ENCODE measurements at places on chromosomes 5 and 9.

DNA sequence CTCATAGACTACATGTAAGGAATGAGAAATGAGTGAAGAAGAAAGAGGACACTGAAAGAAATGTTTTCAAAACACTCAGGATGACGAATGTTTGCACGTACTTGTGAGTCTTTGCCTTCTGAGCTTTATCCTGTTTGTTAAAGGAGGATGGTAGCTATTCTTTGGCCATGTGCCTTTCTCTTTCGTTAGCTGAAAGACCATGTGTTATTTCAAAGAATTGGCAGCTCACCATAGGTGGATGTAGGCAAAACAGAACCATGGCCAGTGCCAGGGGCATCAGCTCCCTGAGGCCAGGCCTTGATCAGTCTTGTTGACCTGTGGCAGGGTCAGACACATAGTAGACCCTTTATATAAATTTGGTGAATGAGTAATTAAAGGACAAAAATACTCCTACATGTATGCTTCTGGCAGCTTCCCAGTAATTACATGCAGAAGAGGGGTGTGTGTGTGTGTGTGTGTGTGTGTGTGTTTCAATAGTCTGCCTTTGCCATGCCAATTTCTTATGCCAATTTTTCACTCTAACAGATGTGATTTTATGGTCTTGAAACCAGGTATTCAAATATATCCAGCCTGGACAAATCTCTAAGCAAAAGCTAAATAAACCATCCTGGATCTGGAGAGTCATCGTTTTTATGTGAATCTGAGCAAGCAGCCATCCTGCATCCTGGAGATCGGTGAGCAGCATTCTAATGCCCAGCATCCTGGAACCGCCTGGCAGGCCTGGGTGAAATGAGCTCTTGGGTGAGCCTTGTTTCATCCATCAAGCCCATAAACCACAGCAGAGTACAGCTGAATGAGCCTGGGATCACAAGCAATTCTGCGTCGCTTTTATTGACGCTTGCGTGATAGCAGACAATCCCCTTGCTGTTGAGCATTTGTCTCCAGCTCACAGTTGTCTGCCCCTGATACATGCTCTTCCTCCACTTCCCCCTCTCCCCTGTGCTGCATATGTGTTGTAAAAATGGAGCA, 475.4 kb downstream of the MED10 start:
- DNase-seq = no peak

- DNase-seq = no peak
Observed at GRCh38 chr5:68378204-68378820, 162.8 kb downstream of the PIK3R1 start.

DNA sequence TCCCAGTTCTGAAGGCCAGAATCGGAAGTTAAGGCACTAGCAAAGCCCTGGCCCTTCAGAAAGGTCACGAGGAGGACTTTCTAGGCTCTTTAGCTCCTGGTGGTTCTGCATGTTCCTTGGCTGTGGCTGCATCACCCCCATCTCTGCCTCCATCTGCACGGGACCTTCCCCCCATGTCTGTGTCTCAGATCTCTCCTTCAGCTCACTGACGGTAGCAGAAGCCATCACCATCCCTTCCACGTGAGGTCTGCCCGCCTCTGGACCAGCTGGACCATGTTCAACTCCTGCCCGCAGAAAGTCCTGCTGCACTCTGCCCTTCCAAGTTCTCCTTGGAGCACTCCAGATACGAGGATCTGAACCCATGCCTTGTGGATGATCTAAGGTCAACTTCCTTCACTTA, 242.9 kb upstream of the IRX1 start:
- no peak for DNase-seq

GRCh38 chr9:78296201-78296892, 578 bp upstream of the PSAT1 start:
- peak; percentile 8 for DNase-seq

DNA sequence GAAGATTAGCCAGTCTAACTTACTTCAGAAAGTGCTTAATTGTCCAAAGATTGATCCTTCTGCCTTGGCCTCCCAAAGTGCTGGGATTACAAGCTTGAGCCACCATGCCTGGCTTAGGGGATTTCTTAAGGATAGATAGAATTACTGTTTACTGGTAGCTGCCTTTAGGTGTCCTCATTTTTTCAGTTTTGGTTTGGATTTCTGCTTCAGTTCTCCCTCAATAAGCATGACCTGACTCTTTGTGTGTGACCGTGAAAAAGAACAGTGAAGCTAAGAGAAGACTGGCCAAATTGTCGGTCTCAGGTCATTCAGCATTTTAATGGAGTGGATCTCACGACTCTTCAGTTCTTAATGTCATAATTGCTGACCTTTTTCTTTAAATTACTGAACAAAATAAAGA, 22.9 kb upstream of the CMYA5 start:
- no peak for DNase-seq

GRCh38 chr5:152400846-152401245, 4.2 kb downstream of the NMUR2 start:
- no peak for DNase-seq

GRCh38 chr5:153618307-153618706, 127.8 kb downstream of the GRIA1 start:
- no peak for DNase-seq

DNA sequence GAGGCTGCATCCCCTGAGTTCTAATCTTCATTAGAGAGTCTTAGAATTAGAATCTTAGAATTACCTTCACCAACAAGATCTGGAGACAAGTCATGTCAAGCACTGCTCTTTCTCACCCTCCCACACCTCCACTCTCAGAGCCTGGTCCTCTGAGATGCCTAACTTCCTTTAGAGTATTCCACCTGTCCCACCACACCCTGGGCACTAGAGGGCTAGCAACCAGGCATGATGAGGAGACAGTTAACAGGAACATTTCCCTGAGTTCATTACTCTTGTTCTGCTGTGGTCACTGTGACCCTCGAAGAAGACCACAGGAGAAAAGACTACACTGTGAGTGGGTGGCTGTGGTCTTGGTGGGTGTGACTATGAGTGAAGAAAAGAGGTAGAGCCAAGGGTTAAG, 25.2 kb upstream of the MAP1B start:
- no peak for DNase-seq

DNA sequence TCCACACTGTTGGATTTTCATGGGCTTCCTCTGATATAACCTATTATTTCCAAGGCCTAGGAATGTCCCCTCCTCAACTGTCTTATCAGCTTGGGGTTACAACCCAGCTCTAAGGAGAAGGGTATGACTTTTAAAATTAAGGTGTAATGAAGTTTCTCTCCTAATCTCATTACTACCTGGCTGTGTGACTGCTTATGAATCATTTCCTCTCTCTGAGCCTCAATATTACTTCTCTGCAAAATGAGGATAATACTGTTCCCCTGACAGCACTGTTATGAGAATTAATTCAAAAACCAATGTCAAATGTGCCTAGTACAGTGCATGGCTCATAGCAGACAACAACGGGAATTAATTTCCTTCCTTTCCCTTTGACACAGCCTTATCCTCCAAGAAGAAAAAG, 118.9 kb downstream of the NR6A1 start:
- DNase-seq = no peak

DNA sequence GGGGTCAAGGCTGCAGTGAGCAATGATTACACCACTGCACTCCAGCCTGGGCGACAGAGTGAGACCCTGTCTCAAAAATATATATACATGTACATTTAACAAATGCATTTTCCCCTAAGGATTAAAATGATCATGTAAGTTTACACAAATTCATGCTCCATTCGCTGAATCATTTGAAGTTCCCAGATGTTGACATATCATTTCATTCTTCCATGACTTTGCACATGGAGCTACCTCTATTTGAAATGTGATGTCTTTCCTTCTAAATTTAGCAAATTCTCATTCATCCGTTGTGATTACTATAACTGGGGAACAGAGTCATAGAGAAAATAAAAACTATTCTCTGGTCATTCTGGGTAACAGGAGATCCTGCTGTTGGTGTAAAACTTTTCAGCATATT, 10.6 kb downstream of the PTGER4 start:
- no peak for DNase-seq

DNA sequence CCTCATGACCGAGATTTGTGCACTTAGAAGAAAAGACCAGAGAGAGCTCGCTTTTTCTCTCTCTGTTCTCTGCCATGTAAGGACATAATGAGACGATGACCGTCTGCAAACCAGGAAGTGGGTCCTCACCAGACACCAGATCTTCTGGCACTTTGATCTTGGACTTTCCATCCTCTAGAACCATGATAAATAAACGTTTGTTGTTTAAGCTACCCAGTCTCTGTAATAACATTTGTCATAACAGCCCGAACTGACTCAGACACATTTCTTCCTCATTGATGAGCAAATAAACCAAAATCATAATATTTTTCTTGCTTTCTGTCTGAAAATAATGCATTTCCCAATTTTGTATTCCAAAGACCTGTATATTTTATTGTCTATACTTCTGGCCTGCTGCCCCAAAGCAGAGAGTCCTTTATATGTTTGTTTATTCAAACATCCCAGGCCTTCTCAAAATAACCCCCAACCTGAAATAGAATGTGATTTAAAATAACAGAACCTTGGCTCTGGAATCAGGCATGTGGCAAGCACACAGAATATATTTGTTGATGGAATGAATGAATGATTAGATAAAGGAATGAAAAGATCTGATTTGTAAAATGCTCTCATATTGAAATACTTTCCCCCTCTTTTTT, 396.5 kb downstream of the ADGRV1 start:
- DNase-seq = no peak

DNA sequence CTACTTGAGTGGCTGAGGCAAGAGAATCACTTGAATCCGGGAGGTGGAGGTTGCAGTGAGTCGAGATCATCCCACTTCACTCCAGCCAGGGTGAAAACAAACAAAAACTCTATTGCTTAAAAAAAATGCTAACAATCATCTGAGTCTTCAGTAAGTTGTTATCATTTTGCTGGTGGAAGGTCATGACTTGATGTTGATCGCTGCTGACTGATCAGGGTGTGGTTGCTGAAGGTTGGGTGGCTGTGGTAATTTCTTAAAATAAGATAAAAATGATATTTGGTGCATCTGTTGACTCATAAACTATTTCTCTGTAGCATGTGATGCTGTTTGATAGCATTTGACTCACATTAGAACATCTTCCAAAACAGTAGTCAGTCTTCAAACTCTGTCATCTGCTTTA, 349.4 kb upstream of the PAPPA start:
- DNase-seq = no peak

DNA sequence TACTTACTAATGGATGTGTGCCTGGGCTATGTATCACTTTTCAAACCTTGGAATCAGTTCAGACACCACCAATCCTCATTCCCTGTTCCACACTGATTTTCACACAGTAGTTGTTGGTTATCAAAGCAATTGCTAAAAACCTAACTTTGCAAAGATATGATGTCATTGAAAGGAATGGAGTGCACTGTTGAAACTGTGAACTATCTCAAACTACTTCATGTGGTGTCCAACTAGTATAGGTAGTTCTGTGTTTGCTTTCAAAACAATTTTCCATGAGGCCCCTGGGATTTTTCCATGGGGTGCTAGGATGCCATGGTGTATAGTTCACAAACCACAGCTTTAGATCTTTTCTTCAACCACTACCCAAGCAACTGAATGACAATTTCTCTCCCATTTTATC, 17.8 kb downstream of the INIP start:
- no peak for DNase-seq

DNA sequence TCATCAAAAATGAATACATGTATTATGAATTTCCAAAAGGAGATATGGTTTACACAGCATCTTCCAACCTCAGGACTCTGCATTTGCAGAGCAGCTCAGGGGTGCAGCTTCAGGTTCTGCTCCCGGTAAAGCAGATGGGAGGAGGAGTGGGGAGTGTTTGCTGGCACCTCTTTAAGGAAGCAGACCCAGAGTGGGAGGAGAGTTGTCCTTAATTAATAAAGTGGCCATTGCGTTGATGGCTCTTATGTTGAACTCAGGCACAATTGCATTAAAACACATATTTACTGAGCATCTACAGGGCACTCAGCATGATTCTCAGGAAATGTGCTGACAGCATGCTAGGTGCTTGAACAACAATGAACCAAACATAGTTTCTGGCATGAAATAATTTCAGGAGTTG, 121.0 kb downstream of the PDZD2 start:
- no peak for DNase-seq

GRCh38 chr5:136819526-136820302, 454.4 kb upstream of the TRPC7 start:
- no peak for DNase-seq

GRCh38 chr9:121975801-121976277, 117.3 kb downstream of the TTLL11 start:
- no peak for DNase-seq

GRCh38 chr9:18463991-18464390, 10.0 kb upstream of the ADAMTSL1 start:
- no peak for DNase-seq

- DNase-seq = no peak
Observed at GRCh38 chr9:70760228-70760627, 345.8 kb upstream of the KLF9 start.

DNA sequence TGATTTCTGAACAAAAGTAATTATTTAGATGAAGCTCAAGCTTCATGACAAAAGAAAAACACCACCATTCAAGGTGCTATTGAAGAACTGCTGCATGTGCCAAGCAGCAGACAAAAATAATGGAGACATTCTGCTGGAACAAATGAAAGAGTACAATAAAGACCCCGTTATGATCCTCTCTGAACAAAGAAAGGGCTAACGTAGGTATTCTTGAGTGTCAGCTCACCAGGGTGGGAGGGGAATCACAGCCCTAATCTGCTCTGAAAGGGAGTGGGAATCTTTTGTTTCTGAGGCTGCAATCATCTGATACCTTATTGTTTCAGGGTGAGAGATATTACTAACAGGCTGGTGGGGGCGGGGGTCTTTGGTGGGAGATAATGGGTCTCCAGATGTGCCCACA, 15.4 kb downstream of the CEMIP2 start:
- DNase-seq = no peak

GRCh38 chr5:125153231-125153630, 406.8 kb upstream of the ZNF608 start:
- DNase-seq = no peak

GRCh38 chr5:115857626-115858349, 16.1 kb downstream of the AP3S1 start:
- DNase-seq = no peak

- DNase-seq = no peak
Observed at GRCh38 chr9:38036359-38037084, 32.5 kb downstream of the SHB start.

DNA sequence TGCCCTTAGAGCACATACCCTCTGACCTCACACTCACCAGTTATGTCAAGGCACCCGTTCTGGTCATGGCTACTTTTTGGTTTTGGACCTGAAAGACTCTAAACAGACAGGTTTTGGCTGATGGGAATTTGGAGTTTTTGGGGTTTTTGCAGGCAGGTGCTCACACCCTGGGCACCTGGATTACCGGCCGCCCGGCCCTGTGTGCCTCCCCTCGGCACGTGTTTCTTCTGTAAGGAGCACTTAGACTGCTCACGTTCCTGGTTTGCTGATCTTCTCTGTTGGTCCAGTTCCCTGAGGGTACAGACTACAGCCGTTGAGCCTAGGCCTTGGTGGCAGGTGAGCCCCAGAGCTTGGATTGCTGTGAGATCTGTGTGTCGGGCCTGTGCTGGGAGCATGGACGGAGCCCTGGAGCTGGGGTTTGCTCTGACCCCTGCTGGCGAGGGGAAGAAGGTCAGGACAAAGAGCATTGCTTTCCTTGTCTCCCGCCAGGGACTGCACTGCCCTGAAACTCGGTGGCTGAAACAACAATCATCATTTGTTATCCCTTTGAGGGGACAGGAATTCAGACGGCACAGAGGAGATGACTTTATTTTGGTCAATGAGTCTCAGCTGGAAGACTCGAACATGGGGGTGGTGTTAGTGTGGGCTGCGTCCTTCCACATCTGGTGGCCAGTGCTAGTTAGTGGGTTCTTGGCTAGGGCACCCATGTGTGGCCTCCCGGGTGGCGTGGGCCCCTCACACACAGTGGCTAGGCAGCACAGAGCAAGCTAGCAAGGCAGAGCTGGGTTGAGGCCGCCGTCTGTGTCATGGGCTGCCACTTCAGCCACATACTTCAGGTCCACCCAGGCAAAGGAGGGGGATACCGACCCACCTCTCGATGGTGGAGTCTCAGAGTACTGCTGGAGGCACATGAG, 76.4 kb downstream of the EHMT1 start:
- no peak for DNase-seq
